ENCODE measurements at places on chromosomes 2 and 18.
A peak's percentile ranks its signal among the peaks of the same experiment; 100 is the strongest.

GRCh38 chr2:175404839-175405238, 223.3 kb upstream of the ATP5MC3 start:
- DNase-seq: no peak

DNA sequence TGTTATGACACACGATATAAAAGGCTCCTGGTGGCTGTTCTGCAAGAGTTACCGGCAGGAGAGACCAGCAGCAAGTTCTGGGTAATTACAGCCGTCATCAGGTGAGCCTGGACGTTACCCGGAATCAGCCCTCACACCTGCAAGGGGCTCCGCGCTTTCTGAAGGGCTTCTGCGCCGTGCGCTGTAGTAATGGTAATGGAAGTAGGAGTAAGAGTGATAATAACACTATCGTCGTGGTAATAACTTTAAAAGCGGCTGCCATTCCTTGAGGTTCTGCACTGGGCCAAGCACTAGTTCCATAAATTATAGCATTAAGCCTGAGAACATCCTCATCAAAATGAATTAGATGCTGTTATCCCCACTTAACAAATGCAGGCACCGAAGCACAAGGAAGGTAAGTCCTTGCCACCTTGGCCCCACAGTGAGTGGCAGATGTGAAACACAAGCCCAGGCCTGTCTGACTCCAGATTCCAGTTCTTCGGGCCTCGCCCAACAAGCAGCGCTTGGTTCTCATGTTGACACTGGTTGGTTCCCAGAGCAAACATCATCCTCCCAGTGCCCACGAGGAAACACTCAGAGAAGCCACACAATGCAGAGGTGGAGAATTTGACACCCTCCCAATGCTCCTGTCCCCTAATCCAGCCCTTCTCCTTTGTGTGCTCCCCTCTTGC, 205.2 kb downstream of the EIPR1 start:
- DNase-seq: no peak

- no peak for DNase-seq
Observed at GRCh38 chr2:49950646-49951045, 796.3 kb upstream of the FSHR start.

DNA sequence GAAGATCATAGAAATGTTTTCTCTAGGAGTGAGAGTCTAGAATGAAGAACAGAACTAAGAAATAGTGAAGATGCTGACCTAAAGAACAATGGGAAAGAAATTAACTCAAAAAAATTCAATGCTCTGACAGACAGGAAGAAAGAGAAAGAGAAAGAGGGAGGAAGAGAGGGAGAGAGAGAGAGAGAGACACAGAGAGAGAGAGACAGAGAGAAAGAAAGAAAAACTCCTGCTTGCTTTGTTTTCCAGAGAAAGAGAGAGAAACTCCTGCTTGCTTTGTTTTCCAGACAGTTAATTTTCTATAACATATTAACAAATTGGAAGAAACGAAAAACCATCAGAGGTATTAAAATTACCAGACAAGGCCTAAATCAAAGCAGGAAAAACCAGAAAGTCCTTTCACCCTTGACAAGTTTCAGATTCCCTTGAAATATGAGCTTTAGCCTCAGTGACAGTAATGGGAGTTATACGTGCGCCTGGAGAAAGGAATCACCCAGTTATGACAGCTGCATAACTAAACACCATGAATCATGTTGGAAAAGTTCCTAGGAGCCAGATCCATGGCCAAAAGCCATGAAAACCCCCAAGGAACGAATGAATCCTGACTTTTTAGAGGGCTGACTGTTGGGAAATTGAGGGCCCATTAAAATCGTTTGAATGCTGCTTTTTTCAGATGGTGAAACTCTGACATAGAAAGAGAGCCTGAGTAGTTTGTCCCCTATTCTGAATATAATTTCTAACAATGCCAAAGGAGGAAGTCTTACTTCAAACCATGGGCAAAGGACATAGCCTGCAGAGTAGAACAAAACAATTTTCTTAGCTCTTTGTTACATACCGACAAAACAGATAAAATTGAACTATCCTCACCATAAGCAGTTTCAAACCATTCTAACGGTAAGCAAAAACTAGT, 228.6 kb upstream of the CHST9 start:
- no peak for DNase-seq

DNA sequence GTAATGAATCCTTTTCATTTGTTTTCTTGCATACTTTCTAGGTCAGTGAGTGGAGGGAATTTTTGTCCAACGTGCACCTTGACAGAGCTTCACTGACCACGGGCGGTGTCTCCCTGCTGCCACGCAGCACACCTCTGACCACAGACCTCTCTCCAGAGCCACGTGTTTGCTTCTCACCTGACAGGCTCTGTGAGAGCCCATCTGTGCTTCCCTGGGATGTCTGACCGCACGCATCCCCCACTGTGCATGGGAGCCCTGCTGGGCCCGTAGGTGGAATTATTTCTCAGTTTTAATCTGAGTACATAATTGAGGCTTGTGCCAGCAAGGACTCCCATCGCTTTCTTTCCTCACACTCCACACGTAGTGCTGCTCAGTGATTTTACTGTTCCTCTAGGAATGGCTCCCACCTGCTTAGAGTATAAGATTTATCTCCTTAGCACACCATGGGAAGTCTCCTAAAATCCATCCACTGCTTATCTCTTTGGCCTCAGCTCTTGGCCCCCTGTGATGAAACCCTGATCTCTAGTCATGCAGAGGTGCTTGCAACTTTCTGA, 482.6 kb downstream of the TSN start:
- no peak for DNase-seq

- DNase-seq: no peak
Observed at GRCh38 chr2:158809816-158810215, 14.7 kb downstream of the DAPL1 start.

- no peak for DNase-seq
Observed at GRCh38 chr2:141911485-141912066, 219.2 kb downstream of the LRP1B start.

DNA sequence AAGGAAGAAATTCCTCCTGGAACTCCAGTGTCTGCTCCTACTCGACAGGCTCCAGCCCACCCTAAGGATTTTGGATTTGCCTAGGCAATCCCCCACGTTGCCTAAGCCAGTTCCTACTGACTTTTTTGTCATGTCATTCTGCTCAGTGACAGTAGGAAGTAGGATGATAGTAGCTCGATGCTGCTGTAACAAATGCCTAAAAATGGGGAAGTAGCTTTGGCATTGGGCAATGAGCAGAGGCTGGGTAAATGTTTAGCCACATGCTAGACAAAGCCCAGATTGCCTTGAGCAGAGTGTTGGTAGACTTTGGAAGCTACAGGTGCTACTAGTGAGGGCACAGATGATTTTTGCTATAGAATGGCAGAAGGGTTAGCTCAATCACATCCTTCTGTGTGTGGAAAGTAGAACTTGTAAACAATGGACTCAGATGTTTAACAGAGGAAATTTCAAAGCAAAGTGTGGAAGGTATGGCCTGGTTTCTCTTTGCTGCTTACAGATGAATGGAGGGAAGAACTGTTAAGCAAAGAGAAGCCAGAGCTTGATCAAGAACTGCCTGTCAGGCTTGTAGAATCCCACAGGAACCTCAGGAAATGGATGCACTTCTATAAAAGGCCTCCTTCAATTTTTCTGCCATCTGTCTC, 154.8 kb downstream of the RNF144A start:
- DNase-seq: no peak

GRCh38 chr2:16900405-16901025, 234.9 kb upstream of the CYRIA start:
- no peak for DNase-seq

- DNase-seq: no peak
Observed at GRCh38 chr2:127370010-127370409, 17.8 kb downstream of the MAP3K2 start.

DNA sequence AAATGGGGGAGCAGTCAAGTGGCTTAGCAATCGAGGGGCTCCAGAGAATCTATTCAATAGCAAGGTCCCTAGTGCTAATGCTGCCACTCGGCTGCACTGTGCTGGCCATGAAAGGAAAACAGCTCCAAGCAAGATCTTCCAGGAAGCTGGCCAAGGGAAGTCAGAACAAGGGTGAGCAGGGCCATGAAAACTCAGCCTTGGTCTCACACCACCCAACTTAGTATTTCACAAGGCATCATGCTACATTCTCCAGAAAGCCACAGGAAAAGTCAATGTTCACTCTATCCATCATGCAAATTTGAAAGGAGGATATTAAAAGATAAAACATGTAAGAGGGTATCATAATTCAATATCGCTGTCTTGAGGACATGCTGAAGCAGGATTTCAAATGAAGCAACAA, 35.7 kb downstream of the NRP2 start:
- DNase-seq: no peak

GRCh38 chr2:168029071-168029470, 218.3 kb downstream of the STK39 start:
- no peak for DNase-seq

GRCh38 chr2:201070948-201071478, 458 bp downstream of the HYCC2 start:
- no peak for DNase-seq

GRCh38 chr2:180618570-180618969, 361.8 kb upstream of the UBE2E3 start:
- no peak for DNase-seq

DNA sequence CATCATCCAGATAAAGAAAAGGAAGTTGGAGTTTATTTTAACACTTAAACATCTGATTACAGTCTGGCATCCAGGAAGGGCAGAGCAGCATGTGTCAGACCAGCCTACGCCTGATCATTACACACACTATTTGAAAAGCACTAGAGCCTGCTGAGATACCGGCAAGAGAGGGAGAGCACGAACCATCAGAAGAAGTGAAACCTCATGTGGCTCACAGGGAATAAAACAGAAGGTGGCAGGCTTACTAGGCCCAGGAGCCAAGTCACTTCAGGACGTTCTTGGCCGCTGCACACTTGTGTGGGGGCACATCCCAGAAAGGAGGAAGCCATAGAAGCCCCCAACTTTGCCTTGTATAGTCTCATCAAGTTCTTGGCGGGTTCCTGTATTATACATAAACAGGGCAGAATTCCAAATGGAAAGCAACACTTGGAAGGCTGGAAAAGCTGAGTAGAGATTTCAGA, 105.5 kb downstream of the UGGT1 start:
- DNase-seq: peak; percentile 13

DNA sequence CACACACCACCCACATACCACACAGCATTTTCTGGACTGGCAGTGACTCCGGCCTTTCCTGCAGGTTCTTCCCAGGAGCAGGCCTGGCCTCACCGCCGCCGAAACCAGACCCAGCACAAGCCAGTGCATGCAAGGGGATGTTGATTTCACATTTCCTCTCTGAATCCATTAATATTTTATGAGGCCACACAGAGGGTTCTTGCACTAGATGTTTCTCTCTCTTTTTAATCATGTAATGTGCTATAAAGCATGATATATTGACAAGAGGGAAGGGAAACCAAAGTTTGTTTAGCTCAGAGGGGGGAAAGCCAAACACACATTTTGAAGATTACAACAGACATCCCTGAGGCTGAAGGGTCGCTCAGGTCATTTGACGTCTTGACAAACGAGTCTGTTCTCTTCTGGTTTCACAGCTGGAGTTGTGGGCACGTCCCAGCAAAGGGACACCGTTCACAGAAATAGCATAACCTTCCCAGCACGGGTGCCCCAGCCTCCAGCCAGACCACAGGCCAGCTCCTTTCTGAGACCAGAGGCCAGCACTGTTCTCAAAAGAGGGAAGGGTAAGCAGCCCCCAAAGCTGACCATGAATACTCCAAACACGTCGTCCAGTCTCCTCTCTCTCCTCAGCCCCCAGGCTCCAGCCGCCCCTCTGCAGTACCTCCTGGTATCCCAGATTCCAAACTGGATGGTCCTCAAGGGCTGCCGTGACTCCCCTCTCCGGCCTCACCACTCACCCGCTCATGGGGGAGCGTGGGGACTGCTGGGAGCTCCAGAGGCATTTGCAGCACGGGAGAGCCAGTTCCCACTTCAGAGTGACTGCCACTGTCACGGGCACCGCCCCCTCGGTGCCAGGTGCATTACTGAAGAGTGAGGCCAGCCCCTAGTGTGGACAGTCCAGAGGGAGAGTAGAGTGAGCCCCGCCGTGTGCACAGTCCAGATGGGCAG, 340.3 kb upstream of the SALL3 start:
- DNase-seq: no peak

- no peak for DNase-seq
Observed at GRCh38 chr2:171158790-171159371, 1.8 kb downstream of the TLK1 start.

GRCh38 chr18:34957119-34957863, 83.9 kb upstream of the MAPRE2 start:
- no peak for DNase-seq

DNA sequence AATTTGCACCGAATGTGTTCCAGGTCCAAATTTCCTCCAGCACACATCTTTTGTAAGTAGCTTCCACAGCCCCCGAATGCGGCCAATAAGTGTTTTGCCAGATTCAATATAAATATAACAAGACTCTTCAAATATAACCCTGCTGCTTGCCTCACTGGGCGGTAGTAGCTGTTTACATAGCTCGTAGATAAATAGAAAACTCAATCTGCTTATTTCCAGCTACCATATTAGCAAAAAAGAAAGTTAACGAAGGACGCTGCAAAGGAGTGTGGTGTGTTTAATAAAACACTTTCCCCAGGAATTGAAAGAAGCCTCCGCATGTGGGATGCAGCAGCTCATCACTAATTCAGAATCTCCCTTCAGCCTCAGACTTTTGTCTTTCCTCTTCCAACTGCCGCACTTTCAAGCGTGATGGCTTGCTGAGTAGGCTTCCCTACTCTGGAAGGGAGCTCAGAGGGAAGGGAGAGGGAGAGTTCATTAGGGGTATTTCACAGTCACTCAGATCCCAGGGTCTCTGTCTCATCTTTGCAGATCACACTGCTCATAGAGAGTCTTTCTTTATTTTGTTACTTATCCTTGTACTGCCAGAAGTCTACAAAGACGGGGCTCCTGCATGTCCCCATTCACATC, 367.0 kb downstream of the RND3 start:
- DNase-seq: no peak

DNA sequence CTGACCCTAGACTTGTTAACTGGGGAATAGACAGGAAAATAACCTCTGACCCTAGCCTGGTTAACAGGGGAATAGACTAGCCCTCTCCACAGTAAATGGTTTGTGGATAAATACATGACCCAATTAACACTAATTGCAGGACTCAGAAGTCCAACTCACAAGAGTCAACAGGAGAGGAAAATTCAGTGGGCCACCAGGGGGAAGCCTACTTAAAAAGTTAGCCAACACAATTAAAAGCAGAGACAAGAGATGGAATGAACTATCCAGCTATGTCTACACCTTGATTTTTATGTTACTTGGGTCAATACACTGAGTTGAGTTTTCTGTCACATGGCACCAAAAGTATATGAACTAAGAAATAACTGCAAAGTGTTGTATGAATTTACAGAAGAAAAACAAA, 158.8 kb upstream of the SLC39A10 start:
- peak; percentile 41 for DNase-seq

DNA sequence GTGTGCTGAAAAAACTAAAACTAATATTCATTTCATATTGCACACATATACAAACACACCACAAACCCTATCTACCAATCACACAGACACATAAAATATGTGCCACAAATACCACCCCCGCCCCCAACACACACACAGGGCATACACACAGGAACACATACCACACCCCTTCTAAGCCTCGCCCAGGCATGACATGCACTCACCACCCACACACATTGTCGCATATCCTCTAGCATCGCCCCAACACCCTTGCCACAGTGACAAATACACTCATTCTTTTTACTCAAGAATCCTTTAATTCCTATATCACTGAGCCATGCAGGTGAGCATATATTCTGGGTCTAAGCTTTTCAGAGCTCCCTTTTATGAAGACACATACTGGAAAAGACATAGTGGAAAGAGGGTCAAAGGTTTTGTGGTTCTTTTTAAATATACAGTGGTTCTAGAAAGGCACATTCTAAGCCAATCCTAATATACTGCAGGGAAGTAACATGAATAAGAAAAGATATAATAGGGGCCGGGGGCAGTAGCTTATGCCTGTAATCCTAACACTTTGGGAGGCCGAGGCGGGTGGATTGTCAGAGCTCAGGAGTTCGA, 24.5 kb upstream of the LCLAT1 start:
- peak; percentile 93 for DNase-seq
